ENCODE measurements at places on chromosomes 3 and 15. TPM values are rescaled to one million over a fixed set of nuclear protein-coding genes. Genes with fewer than 3 reads are reported as not detected.

RTP4 gene
- 0.73 TPM for polyA plus RNA-seq

NR2E3 gene
- 0.70 TPM for polyA plus RNA-seq

TGM4 gene
- polyA plus RNA-seq: not detected

SLC28A2 gene
- 0.20 TPM for polyA plus RNA-seq

NANOGP8 gene
- polyA plus RNA-seq: 0.21 TPM

SUCNR1 gene
- polyA plus RNA-seq: 8.2 TPM

GOLGA6L9 gene
- polyA plus RNA-seq: 12.9 TPM

PLA2G4D gene
- polyA plus RNA-seq: 0.09 TPM

SLC27A2 gene
- polyA plus RNA-seq: 53.6 TPM

POPDC2 gene
- 2.6 TPM for polyA plus RNA-seq

BCHE gene
- polyA plus RNA-seq: 11.7 TPM

CFAP100 gene
- polyA plus RNA-seq: 1.6 TPM

Measured in right renal pelvis (tissue), 4 donors.